ENCODE measurements at places on chromosomes 4 and X.

GRCh38 chr4:182808673-182809416, 108.3 kb downstream of the DCTD start:
- DNase-seq: peak; percentile 67

DNA sequence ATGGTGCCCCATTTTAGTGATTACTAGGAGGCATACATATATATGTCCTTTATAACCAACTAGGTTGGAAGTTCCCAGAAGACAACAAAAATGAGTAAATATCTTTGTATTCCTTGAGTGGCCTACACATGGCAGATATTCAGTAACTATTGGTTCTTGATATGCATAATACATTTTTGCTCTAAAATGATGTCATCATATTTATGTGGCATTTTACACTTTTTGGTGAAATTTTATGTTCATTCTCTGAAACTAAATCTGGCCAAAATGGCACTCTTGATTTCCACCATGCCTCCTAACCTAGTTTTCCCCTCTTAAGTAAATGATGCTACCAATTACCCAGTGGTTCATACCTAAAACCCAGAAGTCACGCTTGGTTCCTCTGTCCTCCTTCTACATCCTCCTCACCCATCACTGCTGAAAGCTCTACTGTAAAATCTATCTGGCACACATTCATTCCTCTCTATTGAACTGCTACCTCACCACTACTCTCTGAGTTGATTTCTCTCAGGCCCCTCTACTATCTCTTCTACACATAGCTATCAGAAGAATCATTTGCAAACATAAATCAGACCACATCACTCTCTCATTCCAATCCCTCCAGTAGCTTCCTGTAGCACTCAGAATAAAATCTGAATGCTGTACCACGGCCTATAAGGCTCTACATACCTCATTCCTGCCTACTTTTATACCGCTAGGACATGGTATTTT, 13.4 kb downstream of the SLC10A7 start:
- DNase-seq: no peak

- DNase-seq: no peak
Measured at GRCh38 chrX:97867266-97867665, 983.6 kb downstream of the RPA4 start.

DNA sequence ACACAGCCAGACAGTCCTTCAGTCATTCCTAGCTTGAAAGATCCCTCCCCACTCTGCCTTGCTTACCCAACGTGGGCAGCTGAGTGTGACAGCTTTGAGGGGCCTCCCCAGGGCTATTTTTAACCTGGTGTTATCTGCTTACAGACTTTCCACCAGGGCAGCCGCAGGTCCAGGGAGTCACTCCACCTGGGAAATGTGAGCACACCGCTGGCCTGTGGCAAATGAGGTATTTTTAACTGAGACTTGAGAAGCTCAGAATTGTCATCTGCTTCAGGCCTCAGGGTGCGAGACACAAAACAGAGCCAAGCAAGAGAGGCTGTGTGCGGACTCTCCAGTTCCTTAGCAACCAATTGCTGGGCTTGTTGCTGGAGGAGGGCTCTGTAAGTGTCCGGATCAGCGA, 13.0 kb downstream of the CORIN start:
- no peak for DNase-seq

- no peak for DNase-seq
Measured at GRCh38 chrX:137067147-137067546, 33.4 kb upstream of the GPR101 start.

- DNase-seq: no peak
Measured at GRCh38 chr4:62455871-62456270, 1255.7 kb downstream of the ADGRL3 start.

DNA sequence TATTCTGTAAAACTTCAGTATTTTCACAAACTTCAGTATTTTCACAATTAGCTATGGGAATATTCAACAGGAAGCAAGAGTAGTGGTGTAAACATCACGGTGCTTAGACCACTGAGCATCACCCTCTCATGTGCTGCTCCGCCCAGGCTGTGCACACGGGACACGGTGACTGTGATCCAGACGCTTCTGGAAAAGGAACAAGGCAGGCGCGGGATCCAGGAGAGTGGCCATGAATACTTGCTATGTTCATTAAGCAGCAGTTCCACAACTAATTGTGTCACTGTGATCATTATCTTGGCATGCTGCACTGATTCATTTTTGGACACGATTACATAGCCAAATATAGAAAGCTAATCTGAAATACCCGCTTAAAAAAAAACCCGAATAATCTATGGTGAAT, 19.6 kb upstream of the FAT1 start:
- no peak for DNase-seq

DNA sequence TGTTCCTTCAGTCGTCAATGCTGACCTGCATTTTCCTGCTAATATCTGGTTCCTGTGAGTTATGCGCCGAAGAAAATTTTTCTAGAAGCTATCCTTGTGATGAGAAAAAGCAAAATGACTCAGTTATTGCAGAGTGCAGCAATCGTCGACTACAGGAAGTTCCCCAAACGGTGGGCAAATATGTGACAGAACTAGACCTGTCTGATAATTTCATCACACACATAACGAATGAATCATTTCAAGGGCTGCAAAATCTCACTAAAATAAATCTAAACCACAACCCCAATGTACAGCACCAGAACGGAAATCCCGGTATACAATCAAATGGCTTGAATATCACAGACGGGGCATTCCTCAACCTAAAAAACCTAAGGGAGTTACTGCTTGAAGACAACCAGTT, 12.6 kb downstream of the TLR8 start:
- DNase-seq: peak; percentile 55

DNA sequence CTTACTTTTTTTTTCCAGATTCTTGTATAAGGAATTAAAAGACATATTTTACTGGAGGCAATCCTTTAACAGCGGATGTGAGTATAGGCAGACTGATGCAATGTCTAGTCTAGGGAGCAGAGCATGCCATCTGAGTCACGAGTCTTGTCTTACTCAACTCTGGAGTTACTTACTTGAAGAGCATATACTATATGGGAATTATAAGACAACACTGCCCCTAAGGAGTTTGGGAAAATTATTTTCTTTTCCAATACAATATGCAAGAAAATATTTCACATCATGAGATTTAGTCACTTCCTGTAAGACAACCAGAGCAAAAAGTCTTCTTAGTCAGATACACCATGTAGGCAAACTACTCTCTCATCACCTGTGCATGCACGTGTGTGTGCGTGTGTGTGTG, 537.3 kb upstream of the FTHL17 start:
- no peak for DNase-seq

GRCh38 chr4:79296768-79297428, 29.0 kb downstream of the NAA11 start:
- no peak for DNase-seq

DNA sequence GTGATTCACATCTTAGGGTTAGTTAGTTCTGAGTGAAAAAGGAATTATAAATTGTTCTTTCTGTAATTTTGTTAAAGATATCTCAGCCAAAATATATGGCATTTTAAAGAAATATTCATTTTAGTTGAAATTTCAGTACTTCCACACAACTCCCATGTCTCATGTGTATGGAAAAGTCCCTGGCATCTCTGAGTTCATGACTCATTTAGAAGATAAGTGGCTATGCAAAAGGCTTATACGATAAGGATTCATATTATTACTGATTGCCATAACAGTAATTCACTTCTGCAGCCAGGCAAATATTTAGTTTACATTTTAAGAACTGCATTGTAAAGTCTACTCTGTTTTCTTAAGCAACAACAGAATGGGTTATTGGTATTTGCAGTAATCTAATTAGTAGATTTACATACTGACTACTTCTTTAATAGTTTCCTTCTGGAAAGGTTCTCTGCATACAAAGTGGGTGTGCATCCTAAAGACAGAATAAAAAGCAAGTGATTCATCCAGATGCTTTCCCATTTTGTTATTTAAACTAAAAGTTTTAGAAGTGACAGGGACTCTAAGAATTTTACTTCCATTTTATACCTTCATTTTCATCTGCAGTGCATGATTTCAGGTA, 682.4 kb upstream of the PABPC4L start:
- no peak for DNase-seq

DNA sequence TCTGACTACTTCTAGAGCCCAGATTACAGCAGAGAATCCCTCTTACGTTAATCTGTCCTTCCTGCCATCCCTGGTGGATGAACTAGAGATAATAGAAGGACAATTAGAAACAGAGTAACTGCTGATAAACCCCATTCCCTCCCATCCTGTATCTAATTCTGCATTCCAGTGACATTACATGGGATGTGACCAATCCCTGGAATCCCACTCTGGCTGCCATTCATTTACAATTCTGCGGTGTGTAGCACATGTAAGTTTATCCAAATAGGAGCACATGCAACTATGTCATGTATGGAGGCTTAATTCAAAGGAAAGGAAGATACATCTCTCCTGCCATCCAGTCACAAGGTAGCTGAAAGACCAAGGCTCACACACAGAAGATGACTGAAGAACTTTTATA, 339.5 kb downstream of the GPAT3 start:
- DNase-seq: no peak

GRCh38 chr4:37533286-37534033, 152.7 kb downstream of the RELL1 start:
- no peak for DNase-seq

DNA sequence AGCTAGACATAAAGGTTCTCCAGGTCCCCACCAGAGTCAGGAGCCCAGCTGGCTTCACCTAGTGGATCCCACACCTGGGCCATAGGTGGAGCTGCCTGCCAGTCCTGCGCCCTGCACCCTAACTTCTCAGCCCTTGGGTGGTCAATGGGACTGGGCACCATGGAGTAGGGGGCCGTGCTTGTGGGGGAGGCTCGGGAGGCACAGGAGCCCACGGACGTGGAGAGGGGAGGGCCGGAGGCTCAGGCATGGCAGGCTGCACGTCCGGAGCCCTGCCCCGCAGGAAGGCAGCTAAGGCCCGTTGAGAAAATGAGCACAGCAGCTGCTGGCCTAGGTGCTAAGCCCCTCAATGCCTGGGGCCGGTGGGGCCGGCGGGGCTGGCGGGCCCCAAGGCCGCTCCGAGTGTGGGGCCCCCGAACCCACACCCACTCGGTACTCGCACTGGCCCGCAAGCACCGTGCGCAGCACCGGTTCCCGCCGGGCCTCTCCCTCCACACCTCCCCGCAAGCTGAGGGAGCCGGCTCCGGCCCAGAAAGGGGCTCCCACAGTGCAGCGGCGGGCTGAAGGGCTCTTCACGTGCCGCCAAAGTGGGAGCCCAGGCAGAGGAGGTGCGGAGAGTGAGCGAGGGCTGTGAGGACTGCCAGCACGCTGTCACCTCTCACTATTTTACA, 291.1 kb downstream of the KLHL4 start:
- no peak for DNase-seq

DNA sequence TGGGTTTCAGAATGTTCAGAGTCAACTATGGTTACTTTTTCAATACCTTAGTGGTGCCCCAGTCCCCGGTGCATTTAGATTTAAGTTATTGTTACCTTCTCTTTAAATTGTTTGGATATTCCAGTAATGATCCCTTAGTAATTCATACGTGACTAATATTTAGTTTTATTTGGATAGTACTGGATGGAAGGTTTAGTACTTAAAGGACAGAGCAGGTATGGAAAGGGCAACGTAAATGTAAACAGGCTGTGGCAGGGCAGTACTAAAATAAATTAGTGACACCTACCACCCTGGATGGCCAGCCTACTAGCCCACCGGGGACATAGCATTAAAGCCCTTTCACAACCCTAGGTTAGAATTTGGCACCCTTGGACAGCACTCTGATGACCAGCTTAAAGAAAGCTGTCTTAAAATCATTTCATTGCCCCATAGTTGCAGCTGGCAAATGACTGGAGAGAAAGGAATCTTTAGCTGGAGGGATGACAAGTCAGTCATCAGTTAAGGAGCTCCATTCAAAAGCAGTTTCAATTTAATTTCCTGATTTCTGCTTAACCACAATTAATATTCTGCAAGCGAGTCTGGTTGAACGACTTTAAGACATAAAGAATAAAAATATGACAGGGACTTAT, 16.4 kb downstream of the PLP1 start:
- DNase-seq: no peak

- DNase-seq: no peak
Measured at GRCh38 chr4:98515470-98515809, 143.0 kb downstream of the TSPAN5 start.
